Erythroblast (primary cell): ENCODE measurements at places on chromosomes 3 and 15.

- DNase-seq, result peak; percentile 46
Observed at GRCh38 chr3:187210545-187211327, 13.4 kb downstream of the RTP1 start.

DNA sequence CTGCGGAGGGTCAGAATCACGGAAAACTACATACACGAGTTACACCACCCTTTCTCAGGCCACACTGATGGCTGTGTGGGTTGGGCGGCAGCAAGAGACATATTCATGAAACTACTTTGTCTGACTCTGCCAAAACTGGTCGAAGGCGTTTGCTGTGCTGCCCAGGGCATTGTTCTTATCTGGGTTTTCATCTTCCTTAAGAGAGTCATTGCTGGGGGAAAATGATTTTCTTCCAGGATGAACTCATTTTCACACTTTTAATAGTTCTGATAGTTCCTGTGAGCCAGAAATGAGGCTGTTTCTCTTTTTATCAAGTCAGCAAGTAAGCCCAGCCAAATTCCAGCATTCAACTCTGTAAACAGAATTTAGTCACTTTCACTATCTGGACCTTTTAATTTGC lies 47.6 kb downstream of the TRIM71 start:
- no peak for DNase-seq

- DNase-seq, result no peak
Observed at GRCh38 chr15:58477170-58477569, 45.4 kb downstream of the LIPC start.

DNA sequence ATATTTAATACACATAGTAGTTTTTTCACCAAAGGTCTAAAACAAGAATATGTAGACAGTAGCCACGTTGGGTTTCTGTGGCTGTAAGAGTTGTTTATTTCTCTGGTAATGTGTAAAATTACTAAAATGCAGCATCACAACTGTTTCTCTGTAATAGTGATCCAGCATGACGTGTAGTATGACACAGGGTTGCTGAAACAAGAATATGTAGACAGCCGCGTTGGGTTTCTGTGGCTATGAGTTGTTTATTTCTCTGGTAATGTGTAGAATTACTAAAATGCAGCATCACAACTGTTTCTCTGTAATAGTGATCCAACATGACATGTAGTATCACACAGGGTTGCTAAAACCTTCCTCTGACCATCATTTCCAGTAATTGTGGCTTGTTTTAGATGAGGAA lies 153.6 kb upstream of the ZNF717 start:
- no peak for DNase-seq

DNA sequence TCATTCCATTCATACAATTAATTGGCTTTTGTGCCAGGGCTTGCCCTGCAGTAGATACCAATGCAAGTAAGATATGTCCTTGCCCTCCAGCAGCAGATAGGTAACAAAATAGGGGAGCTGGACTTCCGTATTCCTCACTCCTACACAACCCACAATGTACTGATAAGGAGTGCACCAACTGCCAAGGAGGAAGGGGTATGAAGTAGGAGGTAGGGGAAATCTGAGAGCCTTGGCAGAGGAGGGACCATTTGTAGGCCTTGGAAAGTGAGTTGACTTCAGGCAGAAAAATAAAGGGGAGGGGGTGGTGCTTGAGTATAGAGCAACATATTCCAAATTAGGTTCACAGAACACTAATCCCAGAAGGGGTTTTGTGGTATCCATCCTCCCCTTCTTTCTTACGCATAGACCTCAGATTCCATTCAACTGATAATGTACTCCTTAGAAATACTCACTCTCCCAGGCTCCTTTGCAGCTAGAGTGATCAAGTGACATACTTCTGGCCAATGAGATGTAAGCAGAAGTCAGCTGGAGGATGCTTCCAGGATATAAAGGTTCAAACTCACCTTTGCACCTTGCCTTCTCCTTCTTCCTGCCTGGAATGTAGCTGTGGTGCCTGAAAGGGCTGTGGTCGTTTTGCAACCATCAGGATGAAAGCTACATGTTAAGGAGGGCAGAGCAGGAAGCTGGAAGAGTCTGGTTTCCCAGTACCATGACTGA lies 127.1 kb upstream of the SMAD3 start:
- DNase-seq, result no peak

DNA sequence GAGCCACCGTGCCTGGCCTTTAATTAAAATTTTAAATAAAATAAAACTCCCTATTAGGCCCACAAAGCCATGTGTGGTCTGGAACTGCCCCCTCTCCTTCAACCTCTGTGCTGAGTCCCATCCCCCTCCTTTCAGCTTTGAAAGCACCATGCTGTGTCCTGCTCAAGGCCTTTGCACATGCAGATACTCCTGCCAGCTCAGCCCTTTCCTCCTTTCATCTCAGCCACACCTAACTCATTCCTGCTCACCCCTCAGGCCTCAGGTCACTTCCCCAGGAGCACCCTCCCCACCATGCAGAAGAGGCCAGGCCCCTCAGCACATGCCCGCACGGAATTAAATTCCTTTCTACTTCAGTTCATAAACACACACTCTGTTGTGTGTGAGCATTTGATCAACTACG lies 28.1 kb downstream of the ATRIP start:
- no peak for DNase-seq

DNA sequence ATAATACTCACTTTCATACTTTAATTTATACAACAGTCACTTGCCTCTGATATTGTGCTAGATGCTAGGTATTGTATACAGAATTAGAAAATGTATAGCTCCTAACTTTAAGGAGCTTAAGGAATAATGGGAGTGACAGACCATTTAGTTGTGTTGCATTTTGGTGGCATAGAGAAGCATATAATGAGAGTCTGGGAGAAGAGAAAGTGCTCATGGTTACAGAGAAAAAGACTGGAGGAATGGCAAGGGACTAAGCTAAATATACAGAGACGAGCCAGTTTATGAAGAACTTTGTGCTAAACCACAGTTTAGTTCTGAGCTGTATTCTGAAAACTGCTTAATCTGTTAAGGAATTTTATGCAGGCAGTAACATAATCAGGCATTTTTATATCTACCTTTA lies 6.4 kb downstream of the RNF13 start:
- DNase-seq, result no peak

DNA sequence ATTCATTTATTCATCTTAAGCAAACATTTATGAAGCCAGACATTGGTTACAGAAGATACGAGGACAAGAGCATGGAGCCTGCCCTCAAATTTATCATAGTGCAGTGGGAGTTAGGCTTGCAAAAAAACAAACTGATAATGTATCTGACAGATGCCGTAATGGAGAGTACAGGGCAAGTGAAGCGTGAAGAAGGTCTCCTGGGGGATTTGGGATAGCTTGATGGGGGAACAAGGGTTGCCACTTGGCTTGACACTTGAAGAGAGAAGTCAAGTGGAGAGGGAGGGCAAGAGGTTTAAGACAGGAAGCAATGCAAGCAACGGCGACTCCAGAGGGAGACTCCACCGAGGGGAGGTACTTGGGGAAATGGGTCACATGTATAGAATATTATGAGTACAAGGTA lies 129.3 kb downstream of the SSR3 start:
- DNase-seq, result no peak

- no peak for DNase-seq
Observed at GRCh38 chr3:189836795-189837194, 205.6 kb downstream of the TP63 start.

DNA sequence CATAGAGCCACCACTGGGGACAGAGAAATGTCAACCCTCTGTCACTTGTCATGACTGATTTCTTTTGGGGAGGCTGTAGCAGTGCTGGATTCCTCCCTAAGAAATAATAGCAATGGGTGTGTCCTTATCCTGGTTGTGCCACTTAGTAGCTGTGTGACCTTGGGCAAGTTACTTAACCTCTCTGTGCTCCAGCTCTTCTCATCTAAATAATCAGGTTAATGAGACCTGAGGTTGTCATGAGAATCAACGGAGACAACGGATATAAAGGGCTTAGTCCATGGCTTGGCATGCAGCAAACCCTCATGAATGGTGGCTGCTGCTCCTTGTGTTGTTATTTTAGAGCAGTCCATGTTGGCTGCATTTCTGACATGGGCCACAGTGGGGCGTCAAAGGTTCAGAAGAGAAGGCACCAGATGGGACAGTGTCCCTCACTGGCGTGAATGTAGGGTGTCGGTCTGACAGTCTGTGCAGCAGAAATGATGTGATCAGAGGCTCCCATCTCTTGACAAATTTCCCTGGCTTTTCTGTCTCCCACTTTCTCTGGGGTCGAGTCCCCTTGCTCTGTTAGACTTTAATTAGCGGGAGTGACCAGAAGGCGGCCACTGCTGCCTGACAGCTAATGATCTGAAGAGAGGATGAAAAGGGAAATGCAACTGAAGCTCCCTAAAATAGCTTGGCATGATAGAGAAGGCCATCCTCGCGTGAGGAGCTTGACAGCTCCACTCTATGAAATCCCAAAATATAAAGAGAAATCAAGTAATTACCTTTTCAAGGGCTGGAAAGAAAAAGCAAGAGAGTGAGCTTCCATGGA lies 209.4 kb downstream of the CADPS start:
- peak; percentile 48 for DNase-seq

- peak; percentile 72 for DNase-seq
Observed at GRCh38 chr3:41199866-41200668, 762 bp downstream of the CTNNB1 start.

DNA sequence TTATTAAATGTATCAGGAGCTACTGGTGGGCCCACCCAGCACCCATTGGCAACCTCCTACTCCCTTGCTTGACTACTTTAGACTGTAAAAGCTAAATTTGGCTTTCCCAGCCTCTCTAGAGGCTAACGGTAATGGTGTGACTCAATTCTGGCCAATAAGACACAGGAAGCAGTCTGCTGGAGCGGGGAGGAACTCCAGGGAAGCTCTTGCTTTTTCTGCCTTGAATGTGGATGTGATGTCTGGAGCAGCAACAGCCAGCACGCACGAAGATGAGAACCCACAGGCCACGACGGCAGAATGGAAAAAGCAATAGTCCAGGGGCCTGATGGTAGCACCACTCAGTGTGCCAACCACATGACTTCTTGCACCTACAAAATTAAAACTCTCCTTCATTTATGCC lies 39.9 kb downstream of the RAB6B start:
- DNase-seq, result no peak

GRCh38 chr3:41502023-41502422 lies 302.7 kb downstream of the CTNNB1 start:
- DNase-seq, result no peak

- no peak for DNase-seq
Observed at GRCh38 chr3:137992592-137992991, 17.4 kb upstream of the CLDN18 start.

DNA sequence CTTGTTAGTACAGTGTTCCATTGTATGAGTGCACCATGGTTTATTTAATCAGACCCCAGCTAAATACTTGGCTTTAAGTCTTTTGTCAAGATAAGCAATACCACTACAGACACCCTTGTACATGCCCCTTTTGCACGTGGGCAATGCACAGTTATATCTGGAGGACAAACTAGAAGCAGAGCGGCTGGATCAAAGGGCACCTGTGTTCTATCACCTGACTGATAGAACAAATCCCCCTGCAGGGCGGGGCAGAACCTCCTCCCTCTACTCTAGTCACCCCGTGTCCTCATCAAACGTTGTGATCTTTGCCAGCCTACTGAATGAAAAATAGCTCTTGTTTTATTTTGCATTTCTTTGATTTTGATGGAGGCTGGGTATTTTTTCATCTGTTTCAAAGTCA lies 314.9 kb downstream of the TLE3 start:
- no peak for DNase-seq

- peak; percentile 90 for DNase-seq
Observed at GRCh38 chr3:195270817-195271409, at the start of gene XXYLT1. Gene XXYLT1 (minus strand): TSS chr3:195271159. CDS start chr3:195271058, 101 bp downstream.
